ENCODE measurements at places on chromosomes 2 and 18.

DNA sequence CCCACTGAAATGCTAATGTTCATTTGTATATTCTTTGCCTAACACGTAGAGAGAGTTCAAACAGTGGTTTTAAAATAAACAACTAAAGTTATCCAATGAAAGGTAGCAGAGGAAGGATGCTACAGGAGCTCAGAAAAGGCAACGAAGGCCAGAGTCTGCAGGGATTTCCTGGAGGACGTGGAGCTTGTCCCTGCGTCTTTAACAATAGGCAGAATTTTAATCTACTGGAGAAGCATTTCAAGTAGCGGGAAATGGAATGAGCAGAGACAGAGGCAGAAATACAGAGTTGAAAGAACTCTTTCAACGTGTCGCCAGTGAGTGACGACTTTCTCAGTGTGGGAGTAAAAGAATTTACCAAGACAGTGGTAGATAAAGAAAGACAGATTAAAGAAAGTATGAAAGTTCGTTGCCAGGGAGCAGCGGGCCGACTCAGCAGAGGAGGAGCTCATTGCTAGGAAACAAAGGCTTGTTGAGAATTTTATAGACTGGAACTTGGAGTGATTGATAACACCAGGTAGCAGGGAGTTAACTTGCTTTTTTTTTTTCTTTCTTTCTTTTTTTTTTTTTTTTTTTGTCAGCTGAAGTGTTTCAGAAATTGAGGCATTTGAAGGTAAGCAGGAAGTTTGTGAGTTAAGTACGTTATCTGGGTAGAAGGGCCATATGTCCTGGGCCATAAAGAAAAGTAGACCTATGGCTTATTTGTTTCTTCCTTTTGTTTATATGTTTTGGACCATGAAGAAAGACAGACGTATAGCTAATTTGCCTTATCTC is 625 bp upstream of the NBAS start:
- DNase-seq, result peak; percentile 14

DNA sequence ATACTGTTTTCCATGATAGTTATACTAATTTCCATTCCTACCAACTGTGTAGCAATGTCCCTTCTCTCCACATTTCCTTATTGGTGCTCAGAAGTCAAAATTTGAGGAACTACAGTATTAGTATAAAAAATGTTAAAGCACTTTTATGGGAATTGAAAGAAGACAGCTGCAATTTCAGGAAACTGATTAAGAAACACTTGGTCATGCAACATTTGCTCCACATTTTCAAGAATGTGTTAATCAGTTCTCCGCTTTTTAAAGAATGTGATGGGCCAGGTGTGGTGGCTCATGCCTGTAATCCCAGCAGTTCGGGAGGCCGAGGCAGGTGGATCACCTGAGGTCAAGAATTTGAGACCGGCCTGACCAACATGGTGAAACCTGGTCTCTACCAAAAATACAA is 33.6 kb upstream of the MGAT4A start:
- DNase-seq, result no peak

DNA sequence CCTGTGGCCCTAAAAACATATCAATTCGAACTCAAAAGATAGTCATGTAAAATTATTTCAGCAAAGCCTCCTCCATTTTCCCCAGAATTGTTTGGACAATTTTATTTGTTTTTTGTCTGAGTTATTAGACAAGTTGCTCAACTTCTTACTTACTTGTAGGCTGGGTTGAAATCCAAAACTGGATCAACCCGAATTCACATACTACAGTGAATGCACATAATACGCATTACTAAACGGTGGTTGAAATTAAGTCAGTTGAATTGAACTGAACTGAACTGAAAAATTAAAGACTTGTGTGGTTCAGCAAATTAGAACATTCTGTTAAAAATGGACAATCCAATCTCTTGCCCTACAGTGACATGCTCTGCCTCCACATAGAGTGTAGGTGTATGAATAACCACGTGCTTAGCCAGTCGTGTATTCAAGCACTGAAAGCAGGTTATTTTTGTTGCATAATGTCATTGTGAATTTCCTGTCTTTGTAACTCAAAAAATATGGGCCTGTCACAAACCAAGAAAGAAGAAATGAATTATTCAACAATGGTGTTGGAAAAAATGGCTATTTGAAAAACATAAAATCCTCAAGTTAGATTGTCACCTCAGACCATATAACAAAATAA is 441.0 kb downstream of the TXNL1 start:
- no peak for DNase-seq

GRCh38 chr2:30486655-30487054 is 39.6 kb downstream of the LCLAT1 start:
- no peak for DNase-seq

- DNase-seq, result no peak
Measured at GRCh38 chr2:206266130-206267125, 8.0 kb upstream of the ZDBF2 start.

DNA sequence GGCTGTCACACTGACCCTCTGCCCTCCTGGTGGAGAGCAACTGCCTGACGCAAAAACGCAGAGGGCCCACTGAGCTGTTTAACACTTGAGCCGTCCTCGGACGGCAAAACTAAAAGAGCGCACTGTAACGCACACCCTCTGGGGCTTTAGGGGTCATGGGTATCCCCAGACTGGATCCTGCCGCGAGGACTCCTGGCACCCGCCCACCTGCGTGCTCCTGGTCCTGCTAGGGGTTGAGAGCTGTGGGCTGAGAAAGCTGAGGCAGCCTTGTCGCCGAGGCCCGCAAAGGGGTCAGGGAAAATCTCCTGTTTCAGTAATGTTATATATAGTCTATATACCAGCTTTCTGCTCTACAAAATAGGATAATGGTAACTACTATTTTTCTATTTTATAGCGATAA is 39.1 kb downstream of the MDH1 start:
- DNase-seq, result no peak

- no peak for DNase-seq
Measured at GRCh38 chr2:229372207-229372606, 101.1 kb upstream of the PID1 start.

- no peak for DNase-seq
Measured at GRCh38 chr2:239461291-239462190, 60.7 kb upstream of the HDAC4 start.

- no peak for DNase-seq
Measured at GRCh38 chr2:209988010-209988409, 14.4 kb upstream of the RPE start.

DNA sequence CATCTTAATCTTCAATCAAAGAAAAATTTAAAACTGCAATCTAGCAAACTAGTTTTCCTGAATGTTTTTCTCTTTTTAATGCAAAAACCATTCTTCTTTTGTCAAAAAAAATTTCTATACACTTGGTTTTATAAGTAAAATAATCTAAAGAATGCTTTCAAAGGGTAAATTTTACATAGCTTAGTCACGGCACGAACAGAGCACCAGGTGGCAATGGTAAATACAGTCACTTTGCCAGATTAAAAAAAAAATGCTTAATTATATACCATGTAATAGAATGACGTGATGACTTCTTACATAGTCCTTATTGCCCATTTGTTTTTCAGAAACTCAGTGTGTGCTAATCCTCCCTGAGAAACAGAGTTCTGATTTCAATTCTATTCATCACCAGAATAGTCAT is 10.4 kb downstream of the FEZ2 start:
- DNase-seq, result no peak

GRCh38 chr2:142130111-142131009 is 456 bp downstream of the LRP1B start:
- DNase-seq, result no peak

DNA sequence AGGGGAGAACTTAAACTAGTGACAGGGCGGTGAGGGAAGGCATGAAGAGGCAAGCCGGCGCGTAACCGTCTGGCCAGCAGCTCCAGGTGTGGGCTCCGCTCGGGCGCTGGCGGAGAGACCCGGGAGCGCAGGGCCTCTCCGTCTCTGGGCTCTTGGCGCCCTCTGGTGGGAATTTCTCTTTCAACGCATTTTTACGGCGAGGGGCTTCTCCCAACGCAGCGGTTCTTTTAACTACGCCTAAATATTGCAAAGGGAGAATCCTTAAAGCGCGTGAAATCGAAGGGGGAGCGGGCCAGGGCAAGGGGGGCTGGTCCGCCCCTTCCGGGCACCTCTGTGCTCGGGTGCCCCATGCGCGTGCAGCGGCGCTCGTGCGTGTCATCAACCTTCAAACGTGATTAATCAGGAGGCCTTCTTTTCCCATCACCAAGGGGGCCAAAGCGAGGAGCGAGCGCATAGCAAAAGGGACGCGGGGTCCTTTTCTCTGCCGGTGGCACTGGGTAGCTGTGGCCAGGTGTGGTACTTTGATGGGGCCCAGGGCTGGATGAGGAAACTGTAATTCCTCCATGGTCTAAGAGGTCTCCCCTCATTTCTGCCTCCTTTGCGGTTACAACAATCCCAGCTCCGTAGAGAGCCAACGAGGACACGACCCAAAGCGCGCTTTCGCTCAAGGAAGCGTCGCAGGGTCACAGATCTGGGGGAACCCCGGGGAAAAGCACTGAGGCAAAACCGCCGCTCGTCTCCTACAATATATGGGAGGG is 762 bp upstream of the GAD1 start:
- DNase-seq, result peak; percentile 67

DNA sequence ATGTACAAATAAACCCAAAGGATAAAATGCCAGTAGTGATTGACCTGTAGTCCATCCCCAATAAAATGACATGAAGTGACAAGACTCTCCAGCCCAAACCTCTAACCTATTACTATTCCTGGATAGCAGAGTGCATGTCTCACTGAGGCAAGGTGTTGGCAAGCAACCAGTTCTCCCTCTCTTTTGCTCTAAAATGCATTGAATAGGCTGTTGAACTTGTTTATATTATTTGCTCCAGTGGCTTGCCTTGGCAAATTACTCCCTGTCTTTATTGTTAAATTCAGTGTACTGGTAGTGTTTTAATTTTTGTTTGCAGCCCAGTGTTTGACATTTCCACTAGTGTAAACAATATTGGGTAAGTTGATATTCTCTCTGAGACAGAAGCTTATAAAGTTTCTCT is 70.5 kb downstream of the CSRNP3 start:
- no peak for DNase-seq

DNA sequence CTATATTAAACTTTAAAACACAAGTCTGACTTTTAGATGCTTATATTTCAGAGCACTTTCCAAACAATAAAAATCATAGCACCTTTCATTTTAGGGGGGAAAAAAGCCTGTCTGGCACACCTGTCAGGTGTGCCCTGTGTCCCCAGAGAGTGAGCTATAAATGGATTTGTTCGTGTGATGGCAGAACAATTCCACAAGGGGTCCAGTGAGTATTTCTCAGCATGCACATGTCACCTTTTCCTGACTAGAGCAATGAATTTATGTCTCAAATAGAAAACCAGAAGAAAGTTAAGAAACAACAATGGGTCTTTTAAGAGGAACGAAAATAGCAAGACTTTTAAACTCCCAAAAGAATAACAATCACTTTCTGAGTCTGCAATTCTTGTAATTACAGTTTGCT is 55.9 kb downstream of the ACVR1C start:
- DNase-seq, result no peak

DNA sequence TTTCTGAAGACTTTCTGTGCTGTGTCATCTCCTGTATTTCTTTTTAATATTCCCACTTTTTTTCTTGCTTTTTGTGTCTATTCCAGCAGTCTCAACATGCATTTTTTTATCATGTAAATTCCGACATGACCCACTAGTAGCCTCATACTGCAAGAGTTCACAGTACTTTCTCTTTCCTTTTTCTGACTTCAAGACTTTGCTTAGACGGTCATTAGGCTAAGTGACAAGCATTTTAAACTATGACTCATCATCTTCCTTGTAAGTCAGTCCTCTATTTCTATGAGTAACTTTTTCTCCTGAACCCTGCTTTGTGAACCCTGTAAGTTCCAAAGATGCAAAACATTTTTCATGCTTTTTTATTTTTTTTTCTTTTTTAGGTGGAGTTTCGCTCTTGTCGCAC is 381.2 kb downstream of the TXNL1 start:
- DNase-seq, result no peak

Measured in stimulated activated CD4-positive, alpha-beta T cell treated with anti-CD3 and anti-CD28 coated beads, Interleukin-2, amount 100 ng/mL, for 48 hours (primary cell).